Stimulated activated CD8-positive, alpha-beta memory T cell treated with anti-CD3 and anti-CD28 coated beads, Interleukin-2, amount 100 ng/mL, for 1 hour (primary cell): ENCODE measurements at places on chromosomes 16 and 17.

- DNase-seq, result no peak
Observed at GRCh38 chr17:58783380-58783779, 27.7 kb downstream of the PPM1E start.

DNA sequence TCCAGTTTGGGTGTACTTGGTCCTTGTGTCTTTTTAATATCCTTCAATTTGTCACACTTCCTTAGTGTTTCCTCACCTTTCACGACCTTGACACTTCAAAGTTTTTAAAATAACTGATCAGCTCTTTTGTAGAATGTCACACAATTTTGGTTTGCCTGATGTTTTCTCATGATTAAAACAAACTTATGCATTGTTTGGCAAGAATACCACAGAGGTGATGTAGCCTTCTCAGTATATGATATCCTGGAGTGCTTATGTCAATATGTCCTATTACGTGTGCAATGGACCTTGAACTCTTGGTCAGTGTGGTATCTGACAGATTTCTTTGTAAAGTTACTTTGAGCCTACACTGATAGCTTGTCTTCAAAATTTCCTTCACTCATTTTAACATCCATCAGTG is 297.4 kb downstream of the CNTNAP4 start:
- DNase-seq, result no peak

- DNase-seq, result no peak
Observed at GRCh38 chr17:48882272-48882671, 10.3 kb upstream of the ATP5MC1 start.

DNA sequence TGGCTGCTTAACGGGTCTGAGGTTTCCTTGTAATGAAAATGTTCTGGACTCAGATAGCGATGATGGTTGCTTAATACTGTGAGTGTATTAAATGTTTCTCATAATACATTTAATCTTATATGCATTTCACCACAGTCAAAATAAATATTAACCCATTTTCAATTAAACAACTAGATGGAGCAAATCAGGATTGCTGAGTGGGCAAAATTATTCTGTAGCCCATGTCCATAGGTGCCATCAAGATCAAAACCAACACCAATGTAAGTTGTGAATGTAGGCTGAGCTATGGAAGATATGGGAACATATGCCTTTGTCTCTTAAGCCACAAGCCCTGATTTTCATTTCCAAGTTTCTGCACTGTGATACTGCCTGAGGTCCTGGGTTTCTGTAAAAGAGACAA is 572.6 kb upstream of the EEF2KMT start:
- DNase-seq, result no peak

- DNase-seq, result no peak
Observed at GRCh38 chr17:56708220-56708558, 114.7 kb downstream of the NOG start.

- DNase-seq, result no peak
Observed at GRCh38 chr16:21226749-21227148, 6.8 kb upstream of the ANKS4B start.

- no peak for DNase-seq
Observed at GRCh38 chr16:74111456-74111982, 185.1 kb upstream of the PSMD7 start.

DNA sequence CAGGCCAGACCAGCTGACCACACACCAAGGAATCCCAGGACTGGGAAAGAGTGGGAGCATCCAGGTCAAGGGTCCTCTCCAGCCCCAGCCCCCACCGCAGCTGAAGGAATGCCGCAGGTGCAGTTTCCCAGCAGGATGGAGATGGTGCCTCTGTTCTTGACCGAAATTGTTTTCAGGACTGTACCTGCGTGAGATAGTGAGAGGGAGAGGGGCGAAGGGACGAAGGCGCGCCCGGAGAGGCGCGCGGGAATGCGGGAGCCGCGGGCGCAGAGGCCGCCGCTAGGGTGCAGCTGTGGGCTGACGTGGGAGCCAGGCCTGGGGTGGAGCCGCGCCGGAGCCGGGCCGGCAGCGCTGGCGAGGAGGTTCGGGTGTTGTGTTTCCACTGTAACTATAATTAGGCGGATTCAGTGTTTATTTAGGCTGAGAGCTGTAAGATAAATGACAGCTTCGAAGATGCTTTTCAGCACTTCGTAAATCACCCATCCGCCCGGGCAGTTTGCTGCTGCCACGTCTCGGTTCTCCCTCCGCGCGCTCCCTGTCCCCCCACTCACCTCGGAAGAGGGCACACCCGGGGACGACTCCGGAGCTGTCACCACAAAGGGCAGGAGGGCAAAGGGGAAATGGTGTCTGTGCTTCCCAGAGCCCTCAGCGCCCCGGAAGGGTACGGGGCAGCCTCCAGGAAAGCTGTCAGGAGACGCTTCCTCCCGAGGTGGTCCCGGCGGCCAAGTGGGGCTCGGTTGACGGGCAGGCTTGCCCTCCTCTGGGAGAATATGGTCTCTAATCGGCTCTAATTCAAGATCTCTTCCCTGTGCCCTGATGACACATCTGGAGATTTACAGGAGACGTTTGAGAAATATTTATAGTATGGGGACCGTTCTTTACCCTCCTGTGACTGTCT is 38.2 kb downstream of the HOXB1 start:
- DNase-seq, result peak; percentile 42

DNA sequence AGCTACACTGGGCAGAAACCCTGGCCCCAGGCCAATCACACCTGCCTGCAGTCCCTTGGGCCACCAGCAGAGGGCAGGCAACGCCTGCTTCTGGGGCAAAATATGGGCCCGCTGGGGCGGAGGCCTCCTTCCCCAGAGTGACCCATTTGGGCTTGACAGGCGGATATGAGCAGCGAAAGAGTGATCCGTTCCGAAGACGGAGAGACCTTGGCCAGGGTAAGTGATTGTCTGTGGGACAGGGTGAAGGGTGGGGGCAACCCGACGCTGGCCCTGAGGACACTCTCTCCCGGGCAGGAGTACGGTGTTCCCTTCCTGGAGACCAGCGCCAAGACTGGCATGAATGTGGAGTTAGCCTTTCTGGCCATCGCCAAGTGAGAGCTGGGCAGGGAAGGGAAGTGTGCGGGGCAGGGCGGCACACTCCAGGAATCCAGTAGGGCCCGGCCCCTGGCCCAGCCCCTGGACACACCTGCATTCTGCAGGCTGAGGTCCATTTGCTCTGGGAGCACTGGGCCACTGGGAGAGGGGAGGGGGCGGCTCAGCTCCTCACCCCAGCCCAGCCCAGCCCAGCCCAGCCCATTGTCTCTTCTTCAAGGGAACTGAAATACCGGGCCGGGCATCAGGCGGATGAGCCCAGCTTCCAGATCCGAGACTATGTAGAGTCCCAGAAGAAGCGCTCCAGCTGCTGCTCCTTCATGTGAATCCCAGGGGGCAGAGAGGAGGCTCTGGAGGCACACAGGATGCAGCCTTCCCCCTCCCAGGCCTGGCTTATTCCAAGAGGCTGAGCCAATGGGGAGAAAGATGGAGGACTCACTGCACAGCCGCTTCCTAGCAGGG is 3.5 kb upstream of the NHERF1 start:
- peak; percentile 82 for DNase-seq

DNA sequence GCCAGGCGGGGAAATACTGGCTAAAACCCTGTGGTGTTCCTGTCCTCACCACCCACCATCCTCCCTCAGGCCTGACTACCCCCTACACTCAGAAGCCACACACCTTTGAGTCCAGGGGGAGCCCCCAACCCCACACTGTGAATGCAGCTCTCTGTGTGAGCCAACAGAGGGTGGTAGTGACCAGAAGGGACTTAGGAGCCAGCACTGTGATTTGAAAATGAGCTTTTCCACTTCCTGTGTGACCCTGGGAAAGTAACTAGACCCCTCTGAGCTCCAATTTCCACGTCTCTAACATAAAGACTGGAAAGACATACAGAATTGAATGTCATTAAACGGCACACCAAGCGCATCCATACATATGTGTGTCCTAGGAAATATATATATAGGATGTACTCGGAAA is 58.7 kb downstream of the SDK2 start:
- DNase-seq, result no peak

DNA sequence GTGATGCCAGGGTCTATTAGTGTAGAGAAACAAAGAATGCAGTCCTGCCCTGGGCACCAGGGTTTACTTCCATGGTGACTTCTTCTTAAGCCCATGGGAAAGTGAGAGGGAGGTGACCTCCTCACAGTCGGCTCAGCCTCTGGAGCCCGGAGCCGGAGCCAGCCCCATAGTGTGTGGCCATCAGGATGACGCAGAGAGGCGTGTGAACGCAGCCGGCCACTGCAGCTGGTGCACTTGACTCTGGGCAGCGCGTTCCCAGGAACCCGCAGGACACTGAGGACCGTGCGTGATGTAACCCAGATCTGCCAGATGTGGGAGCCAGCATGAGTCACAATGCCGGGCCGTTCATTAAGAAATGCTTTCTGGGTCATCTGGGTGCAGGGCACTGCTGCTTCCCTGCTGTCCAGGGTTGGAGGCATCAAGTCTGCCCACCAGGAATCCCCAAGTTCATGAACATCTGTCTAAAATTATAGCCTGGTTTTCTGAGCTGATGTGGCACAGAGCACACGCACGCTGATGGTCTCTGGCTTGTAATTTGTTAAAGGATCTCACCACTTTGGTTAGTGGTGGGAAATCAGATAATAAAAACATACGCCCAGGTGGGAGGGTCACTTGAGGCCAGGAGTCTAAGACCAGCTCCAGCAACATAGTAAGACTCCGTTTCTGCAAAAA is 114.1 kb downstream of the PITPNC1 start:
- no peak for DNase-seq

DNA sequence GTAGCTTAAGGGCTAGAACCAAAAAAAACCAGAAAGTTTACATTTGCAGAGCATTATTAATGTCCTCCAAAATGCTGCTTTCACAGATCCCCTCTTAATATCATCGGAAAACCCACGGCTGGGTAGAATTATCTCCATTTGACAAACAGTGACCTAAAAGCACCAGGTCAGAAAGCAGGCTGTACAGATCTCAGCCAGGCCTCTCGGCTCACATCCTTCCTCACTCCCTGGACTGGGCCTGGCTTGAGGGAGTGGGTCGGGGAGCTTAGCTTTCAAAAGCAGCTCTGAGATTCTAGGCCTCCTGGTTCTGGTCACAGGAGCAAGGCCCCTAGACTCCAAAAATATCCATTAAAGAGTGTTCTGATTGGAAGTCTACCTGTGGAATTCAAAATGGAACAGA is 9.1 kb upstream of the SLC12A3 start:
- no peak for DNase-seq

- DNase-seq, result peak; percentile 21
Observed at GRCh38 chr16:75065149-75065505, 51.5 kb downstream of the LDHD start.

- no peak for DNase-seq
Observed at GRCh38 chr16:59236804-59237458, 502.8 kb upstream of the GOT2 start.

- no peak for DNase-seq
Observed at GRCh38 chr17:69947027-69947759, 127.8 kb upstream of the KCNJ16 start.

- DNase-seq, result no peak
Observed at GRCh38 chr16:71917900-71918299, 22.6 kb downstream of the IST1 start.

DNA sequence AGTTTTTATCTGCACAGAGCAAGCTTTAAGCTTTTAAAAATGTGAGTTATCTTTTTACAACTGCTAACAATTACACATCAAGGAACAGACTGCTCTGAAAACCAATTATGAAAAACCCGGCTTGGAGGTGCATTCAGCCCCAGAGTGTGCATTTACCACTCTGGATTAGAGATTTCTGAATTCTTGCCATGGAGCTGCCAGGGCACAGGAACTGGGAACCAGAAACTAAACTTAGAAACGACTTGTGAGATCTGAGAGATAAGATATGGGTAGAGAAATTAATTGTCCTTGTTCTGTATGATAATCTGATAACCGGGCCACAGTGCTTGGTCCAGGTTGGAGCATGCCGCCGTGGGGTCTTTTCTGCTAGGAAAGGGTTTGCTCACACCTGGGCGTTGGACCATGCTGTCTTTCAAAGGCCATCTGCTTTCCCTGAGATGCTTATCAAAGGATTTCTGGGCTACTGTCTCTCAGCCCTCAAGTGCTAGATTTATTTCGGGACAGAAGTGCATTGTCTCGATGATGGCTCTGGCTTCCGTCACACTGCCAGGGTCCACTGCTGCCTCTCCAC is 210.0 kb downstream of the MAF start:
- DNase-seq, result no peak

- DNase-seq, result peak; percentile 41
Observed at GRCh38 chr16:4660454-4661007, 32.8 kb upstream of the NUDT16L1 start.

GRCh38 chr17:44575403-44575802 is 18.1 kb downstream of the FZD2 start:
- DNase-seq, result no peak

DNA sequence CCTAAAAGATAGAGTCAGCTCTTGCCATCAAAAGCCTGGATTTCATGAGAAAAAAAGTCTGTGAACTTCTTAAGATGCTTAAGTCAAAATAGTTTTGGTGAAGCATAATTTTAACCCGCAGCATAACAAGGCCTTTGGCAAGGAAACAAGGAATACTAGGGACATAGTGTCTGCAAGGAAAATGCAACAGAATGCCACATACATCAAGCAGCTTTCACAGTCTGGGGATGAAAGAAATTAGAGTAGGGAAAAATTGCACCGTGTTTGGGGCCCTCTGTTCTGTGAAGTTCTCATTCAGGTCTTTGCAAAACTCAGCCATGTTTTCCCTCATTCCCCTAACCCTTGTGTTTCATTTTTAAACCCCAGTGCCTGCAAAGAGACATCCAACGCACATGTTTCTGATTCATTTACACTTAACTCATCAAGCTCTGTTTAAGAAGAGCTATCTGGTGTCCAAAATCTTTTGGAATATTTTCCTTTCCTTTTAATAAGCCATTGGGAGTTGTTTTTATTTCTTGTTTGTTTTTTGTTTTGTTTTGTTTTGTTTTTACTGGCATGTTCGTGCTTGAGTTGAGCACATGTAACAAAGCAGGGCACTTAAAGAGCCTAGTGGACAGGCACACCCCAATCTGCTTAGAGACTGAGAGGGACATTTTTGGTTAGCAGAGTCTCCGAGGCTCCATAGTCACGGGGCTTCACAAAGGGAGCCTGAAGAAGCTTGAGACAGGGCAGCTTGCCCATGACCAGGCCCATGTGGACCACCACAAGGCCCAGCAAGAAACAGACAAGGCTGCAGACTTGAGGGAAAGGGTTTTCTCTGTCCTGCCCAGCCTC is 116.5 kb downstream of the ANKFN1 start:
- DNase-seq, result no peak

- no peak for DNase-seq
Observed at GRCh38 chr17:49896222-49896621, 48.4 kb upstream of the TAC4 start.
